ENCODE measurements at places on chromosomes 6 and 20. TPM values are rescaled to one million over a fixed set of nuclear protein-coding genes. Genes with fewer than 3 reads are reported as not detected.

DNA sequence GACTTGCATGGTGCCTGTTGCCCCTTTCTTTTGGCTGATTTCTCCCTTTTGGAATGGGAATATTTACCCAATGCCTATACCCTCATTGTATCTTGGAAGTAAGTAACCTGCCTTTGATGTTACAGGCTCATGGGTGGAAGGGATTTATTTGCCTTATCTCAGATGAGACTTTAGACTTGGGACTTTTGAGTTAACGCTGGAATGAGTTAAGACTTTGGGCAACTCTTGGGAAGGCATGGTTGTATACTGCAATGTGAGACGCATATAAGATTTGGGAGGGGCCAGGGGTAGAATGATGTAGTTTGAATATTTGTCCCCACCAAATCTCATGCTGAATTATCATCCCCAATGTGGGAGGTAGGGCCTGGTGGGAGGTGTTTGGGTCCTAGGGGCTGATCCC lies 75.5 kb downstream of the SYCP2 start:
- no peak overlapping the region for H3K4me3 ChIP-seq
- no peaks in the 10 kb centered on the region for H3K36me3 ChIP-seq
- H3K4me1 ChIP-seq: no peaks in the 10 kb centered on the region
- H3K27ac ChIP-seq: no peak overlapping the region

- H3K4me1 ChIP-seq: peaks cover 60% of the 10 kb centered on the region
- DNase-seq: no peak
Measured at GRCh38 chr6:52305948-52306767, 21.6 kb upstream of the MCM3 start.

GRCh38 chr6:108362455-108362854 lies 67.6 kb downstream of the AFG1L start:
- H3K4me1 ChIP-seq: peaks cover 16% of the 10 kb centered on the region
- no peaks in the 10 kb centered on the region for H3K36me3 ChIP-seq
- H3K27ac ChIP-seq: no peak overlapping the region
- DNase-seq: no peak
- H3K27me3 ChIP-seq: no peaks in the 10 kb centered on the region

F13A1 gene
- not detected for polyA plus RNA-seq

DEFB129 gene
- polyA plus RNA-seq: not detected

DNA sequence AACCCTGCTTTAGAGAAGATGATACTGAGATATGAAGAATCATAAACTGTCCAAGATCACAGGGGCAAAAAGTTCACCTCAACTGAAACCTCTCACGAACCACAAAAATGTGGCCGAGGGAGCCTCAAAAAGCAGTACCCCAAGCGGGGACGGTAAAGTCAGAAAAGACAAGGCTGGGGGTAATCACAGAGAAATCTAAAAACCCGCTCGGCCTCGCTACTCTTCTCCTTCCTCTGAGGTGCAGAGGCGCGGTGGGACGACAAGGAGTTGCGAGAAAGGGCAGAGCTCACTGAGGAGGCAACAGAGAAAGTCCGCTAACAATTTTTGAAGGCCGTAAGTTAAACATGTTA lies 356 bp upstream of the IRAK1BP1 start:
- no peak for DNase-seq
- no peaks in the 10 kb centered on the region for H3K27me3 ChIP-seq
- peaks cover 12% of the 10 kb centered on the region for H3K4me1 ChIP-seq
- H3K27ac ChIP-seq: peak overlapping the region; percentile 64
- H3K4me3 ChIP-seq: peak overlapping the region; percentile 88

All from HepG2 (cell line).